ENCODE measurements at places on chromosomes 11 and 22. TPM values are rescaled to one million over a fixed set of nuclear protein-coding genes. Genes with fewer than 3 reads are reported as not detected.

DNAJB7 gene
- total RNA-seq = not detected

GLB1L2 gene
- not detected for total RNA-seq

HSCB gene
- total RNA-seq = 17.6 TPM

OR2AT4 gene
- not detected for total RNA-seq

OR52N4 gene
- total RNA-seq = not detected

SIDT2 gene
- total RNA-seq = 30.6 TPM

TP53AIP1 gene
- total RNA-seq = not detected

C1QTNF5 gene
- total RNA-seq = not detected

TNNT3 gene
- 4.7 TPM for total RNA-seq

MUC6 gene
- total RNA-seq = not detected

OR5B2 gene
- not detected for total RNA-seq

ZNF280B gene
- total RNA-seq = 5.3 TPM

RELT gene
- total RNA-seq = 24.7 TPM

CEND1 gene
- total RNA-seq = 32.5 TPM

SERPING1 gene
- not detected for total RNA-seq

ZP1 gene
- not detected for total RNA-seq

SLC6A5 gene
- not detected for total RNA-seq

B3GAT1 gene
- total RNA-seq = not detected

YPEL4 gene
- total RNA-seq = 0.55 TPM

A4GALT gene
- total RNA-seq = 40.5 TPM

OR52I2 gene
- total RNA-seq = not detected

EML3 gene
- 81.6 TPM for total RNA-seq

SCGB1C1 gene
- not detected for total RNA-seq

OR6X1 gene
- total RNA-seq = not detected

CCDC15 gene
- 11.7 TPM for total RNA-seq

APOBEC3C gene
- 82.6 TPM for total RNA-seq

CALCA gene
- total RNA-seq = not detected

EMSY gene
- total RNA-seq = 29.8 TPM

GRAMD1B gene
- not detected for total RNA-seq

PRRG4 gene
- not detected for total RNA-seq

DERL3 gene
- 64.1 TPM for total RNA-seq

SLC17A6 gene
- total RNA-seq = not detected

HNRNPUL2 gene
- 59.2 TPM for total RNA-seq

PDXP gene
- 54.0 TPM for total RNA-seq

KREMEN1 gene
- not detected for total RNA-seq

POU2AF2 gene
- total RNA-seq = not detected

MMP12 gene
- not detected for total RNA-seq

SERHL2 gene
- total RNA-seq = 36.4 TPM

FOLH1 gene
- not detected for total RNA-seq
